ENCODE measurements at places on chromosomes 16 and 17.

DNA sequence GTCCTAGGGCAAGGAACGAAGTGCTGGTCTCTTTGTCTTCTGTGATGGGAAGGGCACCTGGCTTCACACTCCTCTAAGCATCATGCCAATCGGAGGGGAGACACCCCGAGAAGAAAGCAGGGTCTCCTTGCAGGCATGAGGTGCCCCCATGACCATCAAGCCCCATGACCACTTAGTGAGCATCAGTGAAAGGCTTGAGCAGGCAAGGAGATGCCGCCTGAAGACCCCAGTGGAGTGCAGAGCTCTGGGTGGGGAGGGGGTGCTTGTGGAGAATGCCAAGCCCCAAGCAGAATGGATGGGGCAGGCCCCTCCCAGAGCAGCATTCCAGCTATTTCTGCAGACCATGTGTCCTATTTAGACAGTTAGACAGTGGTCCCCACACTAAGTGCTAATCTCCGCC lies 232.7 kb upstream of the TNRC6C start:
- no peak for DNase-seq

GRCh38 chr17:47990962-47991731 lies 20.2 kb downstream of the CDK5RAP3 start:
- no peak for DNase-seq

GRCh38 chr17:45200701-45201100 lies 21.0 kb upstream of the FMNL1 start:
- no peak for DNase-seq

DNA sequence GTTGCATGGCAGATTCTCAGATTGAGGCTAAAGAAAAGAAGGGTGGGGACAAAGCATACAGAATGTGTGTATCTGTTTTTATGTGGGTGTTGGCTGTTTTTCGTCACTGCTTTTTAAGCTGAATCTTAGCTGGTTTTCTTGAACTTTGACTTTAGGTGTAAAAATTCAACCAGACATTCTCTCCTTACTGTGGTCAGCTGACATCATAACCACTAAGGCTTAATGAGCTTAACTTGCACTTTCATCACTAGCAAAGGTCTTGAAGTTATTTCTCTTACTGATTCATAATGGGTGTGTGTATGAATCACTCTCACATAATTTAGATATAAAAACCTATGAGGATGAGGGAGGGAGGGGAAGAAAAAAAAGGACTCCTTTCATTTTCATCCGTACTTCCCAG lies 4.0 kb upstream of the CDC6 start:
- DNase-seq: peak; percentile 53

DNA sequence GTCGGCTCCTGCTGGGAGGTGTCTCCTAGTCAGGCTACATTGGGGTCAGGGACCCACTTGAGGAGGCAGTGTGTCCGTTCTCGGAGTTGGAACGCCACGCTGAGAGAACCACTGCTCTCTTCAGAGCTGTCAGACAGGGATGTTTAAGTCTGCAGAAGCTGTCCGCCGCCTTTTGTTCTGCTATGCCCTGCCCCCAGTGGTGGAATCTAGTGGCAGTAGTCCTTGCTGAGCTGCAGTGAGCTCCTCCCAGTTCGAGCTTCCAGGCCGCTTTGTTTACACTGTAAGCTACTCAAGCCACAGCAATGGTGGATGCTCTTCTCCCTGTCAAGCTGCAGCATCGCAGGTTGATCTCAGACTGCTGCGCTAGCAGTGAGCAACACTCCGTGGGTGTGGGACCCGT lies 36.0 kb downstream of the ITFG1 start:
- no peak for DNase-seq

- DNase-seq: peak; percentile 93
Observed at GRCh38 chr16:22192261-22193062, 13.6 kb upstream of the EEF2K start.

GRCh38 chr16:4372001-4372577 lies 441 bp downstream of the VASN start:
- peak; percentile 28 for DNase-seq
